ENCODE measurements at places on chromosomes 1 and 21.

DNA sequence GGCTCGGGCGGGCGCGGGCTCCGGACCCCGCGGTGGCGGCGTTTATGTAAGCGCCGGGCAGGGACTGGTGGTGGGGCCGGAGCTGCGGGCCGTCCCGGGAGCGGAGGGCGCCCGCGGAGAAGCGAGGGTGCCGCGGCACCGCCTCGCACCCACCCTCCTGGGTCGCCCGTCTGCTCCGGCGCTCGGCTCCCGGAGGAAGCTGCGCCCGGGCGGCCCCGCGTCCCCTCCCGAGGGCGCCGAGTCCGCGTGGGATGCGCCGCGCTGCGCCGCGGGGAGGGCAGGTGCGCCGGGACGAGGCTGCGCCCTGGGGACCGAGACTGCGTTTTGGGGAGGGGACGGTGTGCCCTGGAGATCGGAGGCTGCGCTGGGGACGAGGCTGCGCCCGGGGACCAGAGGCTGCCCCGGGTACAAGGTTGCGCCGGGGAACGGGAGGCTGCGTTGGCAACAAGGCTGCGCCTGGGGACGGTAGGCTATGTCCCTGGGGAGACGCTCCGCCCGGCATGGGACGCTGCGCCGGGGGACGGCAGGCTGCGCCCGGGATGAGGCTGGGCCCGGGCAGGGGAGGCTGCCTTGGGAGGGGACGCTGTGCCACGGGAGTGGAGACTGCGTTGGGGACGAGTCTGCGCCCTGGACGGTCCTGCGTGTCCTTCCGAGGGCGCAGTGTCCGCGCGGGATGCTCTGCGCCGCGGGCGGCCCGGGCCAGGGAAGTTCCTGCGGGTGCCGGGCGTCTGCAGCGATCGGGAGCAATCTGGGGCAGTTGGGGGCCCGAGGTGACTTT lies 627 bp downstream of the ADARB1 start:
- DNase-seq = peak; percentile 72

GRCh38 chr1:9609998-9610397 lies 21.3 kb downstream of the TMEM201 start:
- no peak for DNase-seq

GRCh38 chr21:41953249-41953830 lies 478 bp downstream of the C2CD2 start:
- DNase-seq = no peak

- no peak for DNase-seq
These were observed 64.0 kb downstream of the MEGF6 start for GRCh38 chr1:3547055-3548005.

Data from ecto neural progenitor cell (in vitro differentiated cells).